ENCODE measurements at places on chromosomes 16 and 17. TPM values are rescaled to one million over a fixed set of nuclear protein-coding genes. Genes with fewer than 3 reads are reported as not detected.

DNA sequence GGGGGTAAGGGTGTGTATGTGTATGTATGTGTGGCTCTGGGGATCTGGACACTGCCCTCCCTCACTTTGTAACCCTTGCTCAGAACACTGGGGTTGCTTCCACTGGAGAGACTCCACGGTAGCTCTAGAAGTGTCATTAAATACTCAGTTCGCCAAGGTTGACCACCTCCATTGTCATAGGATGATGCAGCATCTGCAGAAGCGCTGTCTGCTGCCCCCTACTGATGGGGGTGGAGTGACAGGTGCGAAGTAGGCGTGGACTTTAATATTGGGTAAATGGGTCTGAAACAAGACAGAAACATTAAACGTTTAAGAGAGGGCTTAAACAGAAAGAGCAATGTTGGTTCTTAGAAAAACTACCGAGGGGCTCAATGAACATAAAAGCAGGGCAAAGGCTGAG lies 35.5 kb upstream of the STAC2 start:
- DNase-seq, result no peak

- DNase-seq, result no peak
Observed at GRCh38 chr16:51071326-51071725, 79.7 kb downstream of the SALL1 start.

Gene CES3
- total RNA-seq, result 6.8 TPM

- peak; percentile 52 for DNase-seq
Observed at GRCh38 chr17:66466840-66467367, 164.5 kb downstream of the PRKCA start.

- no peak for DNase-seq
Observed at GRCh38 chr17:6661464-6661848, 9.9 kb downstream of the C17orf100 start.

GRCh38 chr17:9917801-9918200 lies 12.7 kb upstream of the RCVRN start:
- no peak for DNase-seq

Gene TP53I13
- 52.1 TPM for total RNA-seq

- DNase-seq, result no peak
Observed at GRCh38 chr16:14193316-14193871, 122.3 kb downstream of the MRTFB start.

GRCh38 chr17:65743308-65743655 lies 181.8 kb upstream of the AXIN2 start:
- no peak for DNase-seq

GRCh38 chr16:61763013-61763412 lies 273.2 kb downstream of the CDH8 start:
- no peak for DNase-seq

Gene BCKDK
- total RNA-seq, result 61.0 TPM

DNA sequence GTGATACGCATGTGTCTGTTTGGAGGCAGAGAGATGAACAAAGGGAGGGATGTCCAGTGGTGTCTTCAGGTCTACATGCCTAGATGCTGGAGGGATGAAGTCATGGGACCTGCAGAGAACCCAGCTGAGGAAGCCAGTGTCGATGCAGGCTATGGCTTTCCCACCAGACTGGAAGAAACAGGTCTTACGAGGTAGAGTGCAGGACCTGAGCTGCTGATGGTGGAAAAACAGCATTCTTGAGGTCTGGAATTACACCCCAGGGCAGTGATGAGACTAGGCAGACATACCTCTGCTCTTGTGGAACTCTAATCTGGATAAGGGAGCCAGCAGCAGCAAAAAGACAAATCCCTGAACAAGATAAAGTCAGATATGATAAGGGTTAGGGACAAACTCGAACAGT lies 37.4 kb downstream of the ARSG start:
- DNase-seq, result no peak

Gene ROGDI
- total RNA-seq, result 4.6 TPM

- no peak for DNase-seq
Observed at GRCh38 chr16:28537964-28538732, 626 bp downstream of the NUPR1 start.

Gene CA4
- total RNA-seq, result not detected

DNA sequence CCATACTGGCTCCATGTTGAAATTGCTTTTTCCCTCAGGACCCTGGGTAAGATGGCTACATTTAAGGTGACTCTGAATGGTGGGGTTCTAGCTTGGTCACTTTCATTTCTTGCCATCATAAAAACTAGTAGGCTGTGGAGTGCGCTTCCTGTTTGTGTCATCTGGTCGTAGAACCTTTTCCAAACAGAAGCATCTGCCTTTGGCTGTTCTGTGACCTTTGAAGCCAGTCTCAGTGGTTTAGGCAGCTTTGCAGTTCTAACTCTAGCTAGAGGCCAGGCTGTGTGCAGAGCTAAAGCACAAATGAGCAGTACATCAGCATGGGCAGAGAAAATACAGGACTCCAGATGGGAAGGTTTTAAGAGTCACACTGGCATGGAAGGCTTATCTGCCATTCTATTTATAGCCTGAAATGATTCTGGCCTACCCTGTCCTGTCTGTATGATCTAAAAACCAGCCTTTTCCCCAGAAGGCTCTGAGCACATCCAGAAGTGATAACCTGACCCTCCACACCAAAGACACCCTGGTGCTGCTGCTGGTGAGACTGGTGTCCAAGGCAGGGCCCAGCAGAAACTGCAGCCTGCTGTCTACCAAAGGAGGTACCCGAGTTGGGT lies 8.6 kb downstream of the ESRP2 start:
- DNase-seq, result no peak

Gene KRTAP16-1
- total RNA-seq, result not detected

- DNase-seq, result no peak
Observed at GRCh38 chr17:39236981-39237441, 11.3 kb upstream of the STAC2 start.

GRCh38 chr16:28548306-28548802 lies 5.4 kb upstream of the SGF29 start:
- no peak for DNase-seq

Gene MYH3
- total RNA-seq, result 5.1 TPM

Gene CCL8
- not detected for total RNA-seq

Gene ABCA8
- not detected for total RNA-seq

DNA sequence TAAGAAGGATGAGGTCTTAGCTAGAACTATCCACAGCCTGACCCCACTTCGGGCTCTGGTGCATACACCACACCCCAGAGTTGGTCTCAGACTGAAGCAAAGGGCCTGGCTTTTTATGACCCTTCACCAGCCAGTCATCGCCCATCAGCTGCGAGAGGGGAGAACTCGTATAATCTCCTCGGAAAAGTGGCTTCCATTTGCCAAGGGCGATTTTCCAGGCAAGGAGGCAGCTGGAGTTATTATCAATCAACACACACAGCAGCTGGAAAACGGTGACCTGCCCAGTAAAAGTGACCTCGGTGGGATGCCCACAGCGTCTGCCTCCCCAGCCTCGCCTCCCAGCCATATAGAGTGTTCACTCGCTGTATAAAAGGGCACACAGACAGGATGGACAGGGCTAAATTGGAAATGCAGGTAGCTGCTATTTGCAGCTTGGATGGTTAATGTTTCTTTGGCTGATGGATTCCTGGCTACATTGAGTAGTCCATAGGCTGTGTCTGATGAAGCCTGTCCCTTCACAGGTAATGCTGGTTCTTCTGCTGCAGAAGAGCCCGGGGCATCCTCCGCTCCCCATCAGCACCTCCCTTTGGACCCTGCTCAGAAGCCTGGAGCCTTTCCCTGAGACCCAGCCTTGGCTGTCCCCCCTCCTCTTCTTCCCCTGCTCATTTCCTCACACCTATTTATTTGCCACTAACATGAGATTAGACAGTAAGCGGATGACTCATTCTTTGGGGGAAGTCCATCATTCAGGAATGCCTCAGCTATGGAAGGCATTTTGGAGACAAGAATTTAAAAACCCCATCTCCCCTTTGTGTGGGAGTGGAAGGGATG lies 45.7 kb downstream of the TMEM186 start:
- DNase-seq, result no peak

DNA sequence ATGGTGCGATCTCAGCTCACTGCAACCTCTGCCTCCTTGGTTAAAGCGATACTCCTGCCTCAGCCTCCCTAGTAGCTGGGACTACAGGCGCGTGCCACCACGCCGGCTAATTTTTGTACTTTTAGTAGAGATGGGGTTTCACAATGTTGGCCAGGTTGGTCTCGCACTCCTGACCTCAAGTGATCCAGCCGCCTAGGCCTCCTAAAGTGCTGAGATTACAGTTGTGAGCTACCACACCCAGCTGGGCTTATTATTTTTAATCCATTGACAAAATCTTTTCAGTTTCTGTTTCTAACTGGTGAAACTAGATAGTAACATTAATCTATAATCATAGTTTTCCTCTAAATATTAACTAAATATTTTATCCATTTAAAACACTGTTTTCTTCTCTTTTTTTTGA lies 5.9 kb downstream of the FAM234A start:
- no peak for DNase-seq

GRCh38 chr17:32659419-32659842 lies 172.6 kb downstream of the CDK5R1 start:
- peak; percentile 66 for DNase-seq

- DNase-seq, result no peak
Observed at GRCh38 chr16:1656808-1657617, 21.1 kb upstream of the JPT2 start.

DNA sequence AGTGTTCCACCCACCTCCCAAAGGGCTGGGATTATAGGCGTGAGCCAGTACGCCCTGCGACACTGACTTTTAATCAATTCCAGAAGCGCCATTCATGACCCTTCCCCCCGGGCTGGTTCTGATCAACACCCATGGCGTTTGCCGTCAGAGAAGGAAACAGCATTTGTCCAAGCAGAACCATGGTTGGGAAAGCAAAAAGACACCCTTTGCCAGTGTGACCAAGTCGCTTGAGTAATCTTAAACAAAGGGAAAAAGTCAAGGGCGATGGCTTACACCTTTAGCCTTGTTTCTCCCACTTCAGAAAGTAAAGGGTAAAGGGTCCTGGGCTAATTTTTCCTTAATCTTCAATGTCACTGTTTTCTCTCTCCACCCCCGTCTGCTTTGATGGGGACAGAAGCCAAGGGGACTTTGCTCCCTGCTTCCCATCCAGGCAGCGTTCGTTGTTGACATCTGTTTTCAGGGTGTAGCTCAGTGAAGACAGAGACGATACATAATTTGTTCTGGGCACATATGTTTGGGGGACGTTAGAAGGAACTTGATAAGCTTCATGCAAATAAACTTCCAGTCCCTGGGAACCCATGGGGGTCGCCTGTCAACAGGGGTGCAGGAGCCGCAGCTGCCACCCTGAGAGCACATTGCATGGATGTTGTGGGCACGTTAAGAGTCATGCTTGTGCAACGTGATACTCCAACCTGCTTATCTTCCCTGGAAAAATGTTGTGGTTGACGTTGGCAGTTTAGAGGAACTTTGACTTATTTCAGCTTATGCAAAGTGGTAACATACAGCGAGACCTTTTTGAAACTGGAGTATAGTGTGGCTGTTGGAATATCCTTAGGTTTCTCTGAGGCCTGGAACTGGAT lies 50.6 kb upstream of the TANGO6 start:
- DNase-seq, result no peak

GRCh38 chr16:49499414-49499785 lies 125.8 kb downstream of the C16orf78 start:
- DNase-seq, result peak; percentile 14

Measured in activated naive CD4-positive, alpha-beta T cell treated with anti-CD3 and anti-CD28 coated beads, Interleukin-2, amount 50 U/mL, for 72 hours (primary cell).